Daoy (cell line): ENCODE measurements at places on chromosomes 2 and 18. TPM values are rescaled to one million over a fixed set of nuclear protein-coding genes. Genes with fewer than 3 reads are reported as not detected.

- no peak for DNase-seq
Measured at GRCh38 chr18:62144338-62144737, 42.5 kb downstream of the PIGN start.

DNA sequence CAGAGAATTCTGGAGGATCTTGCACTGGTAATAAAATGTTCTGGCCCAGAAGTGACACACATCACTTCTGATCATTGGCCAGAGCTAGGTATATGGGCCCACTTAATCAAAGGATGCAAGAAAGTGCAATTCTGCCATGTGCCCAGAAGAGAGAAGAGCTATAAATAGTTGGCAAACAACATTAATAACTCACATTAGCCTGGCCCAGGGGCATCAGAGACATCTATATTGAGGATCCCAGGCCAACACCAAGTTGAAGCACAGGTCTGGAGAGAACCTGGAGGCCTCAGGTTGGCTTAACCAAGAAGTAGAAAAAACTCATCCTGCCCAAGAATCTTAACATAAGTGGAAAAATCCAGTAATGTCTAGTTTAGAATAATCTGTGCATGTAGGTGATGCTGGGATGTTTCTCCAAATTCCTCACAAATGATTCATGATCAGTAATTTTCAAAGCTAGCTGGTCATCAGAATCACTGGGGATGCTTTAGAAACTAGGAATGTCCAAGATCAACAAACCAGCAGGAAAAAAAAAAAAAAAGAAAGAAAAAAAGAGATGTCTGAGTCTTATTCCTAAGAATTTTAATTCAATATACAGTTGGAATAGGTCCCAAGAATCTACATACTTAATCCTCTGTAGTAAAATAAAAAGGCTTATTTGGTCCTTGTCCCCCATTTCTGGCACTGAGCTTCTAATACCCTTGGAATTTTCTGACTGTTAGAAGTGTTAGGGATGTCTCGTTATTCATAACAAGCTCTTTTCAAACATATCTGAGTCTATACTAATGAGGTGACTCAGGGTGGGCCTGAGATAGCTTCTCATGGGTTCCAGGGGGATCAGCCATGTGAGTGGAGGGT, 35.0 kb upstream of the EVA1A start:
- DNase-seq: peak; percentile 64

GRCh38 chr2:57907411-57907810, 139.2 kb upstream of the VRK2 start:
- no peak for DNase-seq

DNA sequence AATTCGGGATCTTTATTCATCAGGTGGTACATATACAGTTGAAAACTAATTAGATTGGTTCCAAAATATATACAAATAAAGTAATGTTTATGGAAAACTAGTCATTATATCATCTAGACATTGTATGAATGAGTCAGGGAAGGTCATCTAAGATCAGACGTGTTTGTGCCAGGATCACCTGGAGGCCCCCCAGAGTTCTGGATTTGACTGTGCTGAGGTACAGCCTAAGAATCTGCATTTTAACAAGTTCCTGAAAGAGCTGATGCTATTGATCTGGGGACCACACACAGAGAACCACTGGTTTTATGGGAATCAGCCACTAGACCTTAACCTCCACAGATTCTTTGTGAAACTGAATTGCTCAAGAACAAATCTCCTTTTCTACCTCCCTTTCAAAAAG, 43.2 kb downstream of the PARD6G start:
- DNase-seq: no peak

DNA sequence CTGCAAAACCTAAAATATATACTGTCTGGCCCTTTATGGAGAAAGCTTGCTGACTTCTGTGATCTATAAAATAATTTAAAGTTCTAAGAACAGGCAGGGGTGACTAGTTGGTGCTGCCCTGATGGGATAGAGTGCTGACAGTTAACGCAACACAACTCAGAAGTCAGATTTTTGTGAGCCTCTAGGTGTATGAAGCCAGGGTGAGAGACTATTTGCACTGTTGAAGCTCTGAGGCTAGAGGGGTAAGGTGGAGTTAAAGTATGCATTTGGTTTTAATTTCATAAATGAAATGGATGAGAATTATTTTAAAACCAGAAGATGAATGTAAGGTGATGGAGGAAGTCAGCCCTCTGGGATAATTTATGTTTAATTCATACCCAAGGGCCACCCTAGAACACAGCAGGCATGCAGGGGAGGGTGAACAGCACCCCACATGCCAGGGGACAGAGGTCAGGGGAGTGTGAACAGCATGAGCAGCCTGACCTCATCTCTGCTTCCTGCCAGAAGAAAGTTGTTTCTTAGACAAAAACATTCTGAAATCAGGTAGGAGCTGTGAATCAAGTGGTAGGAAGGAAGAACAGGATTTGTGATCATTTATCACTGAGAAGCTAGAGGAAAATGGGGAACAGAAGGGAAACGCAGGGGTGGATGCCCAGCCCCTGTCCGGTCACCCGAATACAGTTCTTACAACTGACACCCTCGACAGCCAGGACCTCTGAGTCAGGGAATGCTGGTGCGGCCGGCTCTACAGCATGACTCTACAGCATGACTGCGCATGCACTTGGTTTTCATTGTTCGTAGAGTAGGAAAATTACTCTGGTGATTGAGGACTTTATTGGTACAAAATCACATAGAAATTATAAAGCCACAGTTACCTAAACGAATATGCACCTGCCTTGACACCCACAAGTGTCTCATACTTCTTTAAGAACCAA, 93.1 kb downstream of the MBP start:
- DNase-seq: no peak

DNA sequence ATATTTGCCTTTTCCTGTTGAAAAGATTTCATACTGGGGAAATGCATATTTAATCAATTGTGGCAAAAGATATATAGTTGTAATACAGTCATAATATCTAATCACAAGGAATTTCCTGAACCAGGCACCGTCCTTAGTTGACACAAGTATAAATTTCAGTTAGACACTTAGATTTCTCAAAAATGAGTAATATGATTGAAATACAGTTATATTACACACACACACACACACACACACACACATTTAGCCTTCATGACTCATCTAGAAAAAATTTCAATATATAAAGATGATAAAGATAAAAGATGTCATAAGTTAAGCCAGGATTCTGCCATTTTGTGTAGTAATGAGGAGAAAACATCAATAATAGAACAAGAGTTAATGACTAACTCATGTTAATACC, 258.4 kb upstream of the ZNF804A start:
- DNase-seq: no peak

DNA sequence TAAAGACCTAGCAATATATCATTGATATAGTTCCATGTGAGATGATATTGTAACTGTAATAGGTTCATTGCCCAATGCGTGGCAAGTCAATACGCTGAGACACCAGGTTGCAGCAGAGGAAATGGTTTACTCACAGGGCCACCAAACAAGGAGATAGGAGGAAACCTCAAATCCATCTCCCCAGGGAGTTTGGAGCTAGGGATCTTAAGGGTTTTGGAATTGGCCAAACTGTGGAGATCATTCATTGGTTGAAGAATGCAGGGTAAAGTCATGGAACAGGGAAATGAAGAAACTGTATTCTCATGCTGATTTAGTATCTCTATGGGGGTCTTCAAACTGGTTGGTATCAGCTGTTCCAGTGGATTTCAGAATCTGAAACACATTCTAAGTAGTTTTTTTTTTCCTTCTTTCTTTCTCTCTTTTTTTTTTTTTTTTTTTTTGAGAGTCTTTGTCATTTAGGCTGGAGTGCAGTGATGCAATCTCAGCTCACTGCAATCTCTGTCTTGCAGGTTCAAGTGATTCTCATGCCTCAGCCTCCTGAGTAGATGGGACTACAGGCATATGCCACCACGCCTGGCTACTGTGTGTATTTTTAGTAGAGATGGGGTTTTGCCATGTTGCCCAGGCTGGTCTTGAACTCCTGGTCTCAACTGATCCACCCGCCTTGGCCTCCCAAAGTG, 30.7 kb upstream of the PPM1B start:
- DNase-seq: no peak

DNA sequence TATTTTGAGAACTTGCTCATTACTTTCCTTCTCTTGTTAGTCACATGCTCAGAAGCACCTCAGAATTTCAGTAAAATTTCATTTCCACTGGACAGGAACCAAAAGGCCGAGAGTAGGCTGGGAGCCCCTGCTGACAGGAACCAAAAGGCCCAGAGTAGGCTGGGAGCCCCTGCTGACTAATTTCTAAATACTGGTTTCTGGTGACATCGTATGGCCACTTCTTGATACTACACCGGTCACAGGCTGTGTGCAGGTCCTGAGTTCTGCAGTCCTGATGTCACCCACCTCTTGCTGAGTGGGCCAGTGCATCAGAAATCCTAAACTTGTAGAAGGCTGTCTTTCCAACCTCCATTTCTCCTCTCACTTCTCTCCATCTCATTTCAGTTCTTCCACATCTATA, 17.7 kb upstream of the EN1 start:
- DNase-seq: peak; percentile 65

DNA sequence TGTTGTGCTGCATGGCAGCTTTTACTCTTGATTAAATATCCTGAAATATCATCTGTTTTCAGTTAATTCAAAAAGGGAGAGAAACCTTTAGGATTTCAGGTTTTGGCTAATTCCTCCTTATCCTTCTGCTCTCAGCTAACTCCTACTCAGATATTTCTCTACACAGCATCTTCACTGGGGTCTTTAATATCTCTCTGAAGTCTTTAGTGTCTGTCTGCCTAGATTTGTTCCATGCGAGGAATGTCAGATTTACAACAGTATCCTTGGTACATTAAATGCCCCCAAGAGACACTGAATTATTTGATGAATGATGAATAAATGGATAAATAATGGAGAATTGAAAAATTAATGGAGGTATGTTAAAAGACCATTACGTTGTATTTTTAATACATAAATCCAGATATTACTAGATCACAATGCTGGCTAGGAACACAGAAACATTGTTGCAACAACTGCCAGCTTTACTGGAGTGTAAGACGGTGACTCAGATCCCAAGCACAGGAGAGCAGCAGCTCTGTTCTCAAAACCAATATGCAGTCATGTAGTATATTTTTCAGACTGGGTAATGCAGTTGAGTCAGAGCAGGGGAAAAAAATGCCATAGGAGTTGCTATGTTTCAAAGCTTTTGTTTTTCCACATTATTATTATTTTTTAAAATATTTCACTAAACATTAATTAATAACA, 388.0 kb upstream of the SYT4 start:
- DNase-seq: no peak

The METAP1D gene
- total RNA-seq: 6.9 and 16.5 TPM in 2 replicates

The ZNF397 gene
- 6.9 and 9.5 TPM in 2 replicates for total RNA-seq

The GALNT13 gene
- total RNA-seq: not detected in 2 replicates

The RAB17 gene
- 0.40 and 2.3 TPM in 2 replicates for total RNA-seq

The PAX8 gene
- total RNA-seq: 0.17 and 0.57 TPM in 2 replicates

The SLC5A7 gene
- not detected in 2 replicates for total RNA-seq

The ARHGAP15 gene
- total RNA-seq: 0.51 and 1.4 TPM in 2 replicates
